Activated CD4-positive, alpha-beta T cell treated with anti-CD3 and anti-CD28 coated beads, Interleukin-2, amount 10 ng/mL, durations not matched to agents 24 days and 14 days (primary cell): ENCODE measurements at places on chromosomes 5 and 9. TPM values are rescaled to one million over a fixed set of nuclear protein-coding genes. Genes with fewer than 3 reads are reported as not detected.

SNAPC3 gene
- 31.7 and 35.9 TPM in 2 replicates for total RNA-seq

TLR4 gene
- not detected in 2 replicates for total RNA-seq

CSF2 gene
- 1,084 and 1,122 TPM in 2 replicates for total RNA-seq

BAAT gene
- 0.07 TPM in 1 of 2 replicates, not detected in the other for total RNA-seq

TMEM8B gene
- total RNA-seq = 2.0 and 2.3 TPM in 2 replicates

SPINK4 gene
- total RNA-seq = not detected in 2 replicates

AGXT2 gene
- not detected in 2 replicates for total RNA-seq

TIMD4 gene
- total RNA-seq = 13.9 and 15.1 TPM in 2 replicates

NSG2 gene
- total RNA-seq = not detected in 2 replicates

TNFSF15 gene
- 1.4 and 1.5 TPM in 2 replicates for total RNA-seq

WNT8A gene
- total RNA-seq = not detected in 2 replicates

TMEM252 gene
- not detected in 2 replicates for total RNA-seq

OR1K1 gene
- not detected in 2 replicates for total RNA-seq

AHRR gene
- total RNA-seq = 25.8 and 26.0 TPM in 2 replicates

ORM2 gene
- total RNA-seq = not detected in 2 replicates

STARD4 gene
- 118 and 122 TPM in 2 replicates for total RNA-seq

ACOT12 gene
- total RNA-seq = not detected in 2 replicates

THBS4 gene
- total RNA-seq = 1.3 and 2.1 TPM in 2 replicates

DDX4 gene
- total RNA-seq = 0.19 and 0.40 TPM in 2 replicates

OCLN gene
- 0.12 and 0.14 TPM in 2 replicates for total RNA-seq

AIF1L gene
- total RNA-seq = 0.59 and 0.72 TPM in 2 replicates

GRAMD2B gene
- total RNA-seq = 9.2 and 10.8 TPM in 2 replicates

RMRP gene
- 5,949 and 6,301 TPM in 2 replicates for total RNA-seq
